ENCODE measurements at places on chromosomes 12 and 14. TPM values are rescaled to one million over a fixed set of nuclear protein-coding genes. Genes with fewer than 3 reads are reported as not detected.

The METAP2 gene
- polyA plus RNA-seq, result 78.0 TPM

The KRT83 gene
- polyA plus RNA-seq, result not detected

The NR1H4 gene
- polyA plus RNA-seq, result not detected

The EFCAB11 gene
- polyA plus RNA-seq, result 7.9 TPM

The BICDL1 gene
- 198 TPM for polyA plus RNA-seq

The REM2 gene
- polyA plus RNA-seq, result 31.1 TPM

The PRR4 gene
- polyA plus RNA-seq, result 4.8 TPM

The TTC7B gene
- polyA plus RNA-seq, result 19.9 TPM

The VRTN gene
- not detected for polyA plus RNA-seq

The DHRS2 gene
- polyA plus RNA-seq, result 1.3 TPM

The NAV3 gene
- polyA plus RNA-seq, result 35.5 TPM

The KDM5A gene
- polyA plus RNA-seq, result 22.1 TPM

The MAPKAPK5 gene
- polyA plus RNA-seq, result 84.4 TPM

The TBC1D30 gene
- 16.5 TPM for polyA plus RNA-seq

The POTEM gene
- polyA plus RNA-seq, result not detected

The COX8C gene
- not detected for polyA plus RNA-seq

The PLEKHD1 gene
- polyA plus RNA-seq, result not detected

The NKX2-8 gene
- not detected for polyA plus RNA-seq

The SPTLC2 gene
- 15.1 TPM for polyA plus RNA-seq

The ACOT4 gene
- polyA plus RNA-seq, result 1.1 TPM

The CAPZA3 gene
- not detected for polyA plus RNA-seq

The ABCD2 gene
- 0.43 TPM for polyA plus RNA-seq

The NRL gene
- 9.5 TPM for polyA plus RNA-seq

The ZDHHC22 gene
- 5.1 TPM for polyA plus RNA-seq

The LRP10 gene
- polyA plus RNA-seq, result 0.22 TPM

The ANGEL1 gene
- 18.4 TPM for polyA plus RNA-seq

The PRH1 gene
- polyA plus RNA-seq, result 18.7 TPM

The TMEM121 gene
- polyA plus RNA-seq, result 19.5 TPM

The MANSC1 gene
- polyA plus RNA-seq, result 1.3 TPM

The RD3L gene
- polyA plus RNA-seq, result 0.69 TPM

The CLEC7A gene
- polyA plus RNA-seq, result not detected

The OTOGL gene
- polyA plus RNA-seq, result 0.33 TPM

The AMDHD1 gene
- polyA plus RNA-seq, result 0.20 TPM

The LMO3 gene
- polyA plus RNA-seq, result 42.8 TPM

The HPD gene
- polyA plus RNA-seq, result not detected

The KRT2 gene
- polyA plus RNA-seq, result not detected

The GDF3 gene
- not detected for polyA plus RNA-seq

The GPX2 gene
- not detected for polyA plus RNA-seq

The KRT6A gene
- not detected for polyA plus RNA-seq

The EID3 gene
- 0.37 TPM for polyA plus RNA-seq

The KRT82 gene
- polyA plus RNA-seq, result not detected

The CTDSP2 gene
- 23.6 TPM for polyA plus RNA-seq

The CIDEB gene
- polyA plus RNA-seq, result not detected

The ORMDL2 gene
- polyA plus RNA-seq, result 6.1 TPM

The MGAT4C gene
- 20.7 TPM for polyA plus RNA-seq

The TMEM30B gene
- 0.28 TPM for polyA plus RNA-seq

The MYF5 gene
- polyA plus RNA-seq, result not detected

The P3H3 gene
- polyA plus RNA-seq, result 66.1 TPM

The ATL1 gene
- polyA plus RNA-seq, result 70.4 TPM

The IL22 gene
- polyA plus RNA-seq, result not detected

The KCNK10 gene
- polyA plus RNA-seq, result 6.9 TPM

All from neural cell (in vitro differentiated cells).